ENCODE measurements at places on chromosomes 12 and 14.

DNA sequence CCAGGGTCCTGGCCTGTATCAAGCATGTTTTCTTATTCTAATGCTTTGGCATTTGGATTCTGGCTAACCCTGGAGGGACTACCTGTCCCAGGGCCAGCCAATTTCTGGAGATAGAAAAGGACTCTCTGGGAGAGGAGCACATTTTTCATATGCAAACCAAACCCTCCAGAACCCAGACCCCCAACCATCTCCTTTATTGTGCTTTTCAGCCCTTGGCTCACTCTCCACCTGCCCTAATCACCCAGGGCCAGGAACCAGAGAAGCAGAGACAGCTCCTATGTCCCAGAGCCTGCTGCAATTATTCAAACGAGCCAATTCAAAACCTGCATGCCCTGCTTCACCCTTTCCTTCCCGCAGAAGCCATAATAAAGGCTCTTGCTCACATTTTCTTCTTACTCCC lies 23.8 kb downstream of the HSPB8 start:
- no peak for DNase-seq

- DNase-seq: no peak
These were observed 32.6 kb downstream of the DTX1 start for GRCh38 chr12:113088971-113089756.

DNA sequence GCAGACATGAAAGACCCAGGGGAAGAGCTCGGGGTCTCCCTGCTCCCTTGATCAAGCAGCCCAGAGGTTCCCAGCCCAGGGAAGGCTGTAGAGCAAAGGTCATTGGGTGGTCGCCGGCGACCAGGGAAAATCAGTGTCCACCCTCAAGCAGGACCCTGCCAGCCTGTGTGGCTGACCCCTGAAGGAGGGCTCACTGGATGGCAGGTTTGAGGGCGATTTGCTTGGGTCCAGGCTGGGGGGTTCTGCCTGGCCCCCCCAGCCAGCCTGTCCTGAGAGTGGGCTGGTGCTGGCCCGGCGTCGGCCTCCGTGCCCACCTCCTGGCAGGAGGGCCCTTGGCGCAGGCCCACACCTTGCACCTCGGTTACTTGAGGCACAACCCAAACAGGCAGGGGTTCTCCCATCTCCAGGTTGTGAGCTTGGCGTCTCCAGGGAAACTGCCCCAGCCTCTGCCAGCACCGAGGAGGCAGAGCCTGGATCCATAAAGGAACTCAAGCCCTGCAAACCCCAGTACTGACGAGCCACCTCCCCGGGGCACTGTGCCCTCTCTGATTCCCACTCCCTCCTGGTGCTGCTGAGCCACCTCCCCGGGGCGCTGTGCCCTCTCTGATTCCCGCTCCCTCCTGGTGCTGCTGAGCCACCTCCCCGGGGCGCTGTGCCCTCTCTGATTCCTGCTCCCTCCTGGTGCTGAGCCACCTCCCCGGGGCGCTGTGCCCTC lies 329.0 kb upstream of the SFSWAP start:
- DNase-seq: no peak

GRCh38 chr14:72801836-72802587 lies 91.9 kb downstream of the DPF3 start:
- DNase-seq: no peak

DNA sequence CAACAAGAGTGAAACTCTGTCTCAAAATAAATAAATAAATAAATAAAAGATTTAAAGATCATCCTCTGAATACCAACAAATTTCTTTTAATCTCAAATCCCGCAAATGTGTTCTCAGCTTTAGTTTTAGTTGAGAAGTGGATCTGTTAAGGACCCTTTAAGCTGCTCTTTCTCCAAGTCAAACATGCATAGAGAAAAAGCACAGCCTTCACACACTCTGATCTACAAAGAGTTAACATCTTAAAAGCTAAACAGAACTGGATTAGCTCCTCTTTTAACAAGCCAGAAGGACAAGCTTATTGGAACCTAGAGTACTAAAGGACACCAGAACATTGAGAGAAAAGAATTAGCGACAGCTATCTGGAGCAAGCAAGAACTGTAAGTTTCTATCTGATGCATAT lies at the start of gene RPGRIP1:
TSS of gene RPGRIP1 (plus strand) at position 301 of the 400 bp plus-strand sequence. CDS start 7,894 bp downstream, outside the sequence.
- DNase-seq: no peak

- peak; percentile 65 for DNase-seq
These were observed 20.4 kb downstream of the NINJ2 start for GRCh38 chr12:642633-643474.

- DNase-seq: no peak
These were observed 150.9 kb upstream of the PLEKHG7 start for GRCh38 chr12:92551853-92552397.

DNA sequence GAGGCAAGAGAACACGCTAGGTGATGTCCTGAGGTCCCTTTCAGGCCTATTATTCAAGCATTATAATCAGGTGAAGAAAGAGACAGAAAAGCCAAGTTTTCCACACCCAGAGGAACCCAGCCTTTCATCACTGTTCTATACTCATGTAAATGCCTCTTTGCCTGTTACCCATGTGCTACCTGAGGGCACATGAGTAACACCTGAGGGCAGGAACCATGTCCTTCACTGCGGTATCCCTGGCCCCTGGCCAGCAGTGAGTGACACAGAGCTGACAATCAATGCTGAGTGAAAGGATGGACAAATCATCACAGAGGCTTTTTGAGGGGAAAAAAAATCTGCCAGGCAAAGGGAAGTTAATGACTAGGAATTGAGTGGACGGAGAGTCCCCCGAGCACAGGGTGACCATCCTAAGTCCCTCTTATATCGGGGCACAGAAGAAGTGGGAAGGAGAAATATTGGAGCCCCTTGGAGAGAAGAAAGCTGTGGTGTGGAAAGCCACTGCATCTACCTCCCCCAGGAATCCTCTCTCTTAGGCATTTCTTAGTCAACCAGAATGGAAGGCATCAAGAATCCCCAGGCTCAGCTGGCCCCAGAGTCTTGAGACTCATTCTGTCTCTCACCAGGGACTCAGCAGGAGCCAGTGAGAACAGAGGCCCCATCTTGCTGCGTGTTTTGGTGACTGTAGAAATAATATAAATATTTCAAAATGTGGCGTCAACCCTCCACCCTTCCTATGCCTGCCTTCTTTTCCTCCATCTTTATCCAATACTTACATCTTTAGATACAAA lies 212.9 kb downstream of the DPF3 start:
- no peak for DNase-seq

DNA sequence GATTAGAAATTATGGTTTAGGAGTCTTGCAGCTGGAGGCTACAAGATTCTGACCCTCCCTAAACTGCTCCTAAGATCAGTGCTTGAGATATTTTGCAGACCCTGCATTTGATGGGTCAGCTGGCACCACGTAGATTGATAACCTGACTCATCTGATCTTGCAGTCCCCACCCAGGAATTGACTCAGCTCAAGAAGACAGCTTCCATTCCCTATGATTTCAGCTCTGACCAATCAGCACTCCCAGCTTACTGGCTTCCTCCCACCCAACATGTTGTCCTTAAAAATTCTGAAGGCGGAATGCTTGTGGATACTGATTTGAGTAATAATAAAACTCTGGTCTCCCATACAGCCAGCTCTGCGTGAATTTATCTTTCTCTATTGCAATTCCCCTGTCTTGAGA lies 23.2 kb upstream of the MTHFD1 start:
- DNase-seq: no peak

GRCh38 chr14:61103541-61104339 lies 122.7 kb downstream of the SLC38A6 start:
- peak; percentile 61 for DNase-seq

Data from SW 1271 (cell line).